ENCODE measurements at places on chromosomes 12 and 14.

DNA sequence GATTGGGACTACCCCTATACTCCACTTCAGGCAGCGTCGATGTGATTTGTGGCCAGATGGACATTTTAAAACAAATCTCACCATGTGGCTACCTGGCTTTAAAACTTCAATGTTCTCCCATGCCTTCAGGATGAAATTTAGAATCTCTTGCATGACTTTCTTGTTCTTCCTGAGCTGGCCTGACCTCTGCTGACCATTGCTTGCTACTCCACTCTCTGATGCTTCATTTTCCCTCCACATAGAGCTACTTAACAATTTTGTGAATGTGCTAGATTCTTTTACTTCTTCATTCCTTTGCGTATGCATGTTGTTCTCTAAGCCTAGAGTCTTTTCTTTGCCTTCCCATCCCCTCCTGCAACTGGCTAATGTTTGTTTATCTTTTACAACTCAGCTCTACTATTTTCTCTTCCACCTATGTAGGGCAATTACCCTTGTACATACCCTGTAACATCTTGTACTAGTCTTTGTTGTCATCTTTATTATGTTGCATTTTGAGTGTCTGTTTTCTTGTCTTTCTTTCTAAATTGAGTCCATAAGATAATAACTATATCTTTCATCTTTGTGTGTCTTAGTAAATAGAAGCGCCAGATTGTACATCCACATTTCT lies 41.2 kb downstream of the YLPM1 start:
- DNase-seq = peak; percentile 75

DNA sequence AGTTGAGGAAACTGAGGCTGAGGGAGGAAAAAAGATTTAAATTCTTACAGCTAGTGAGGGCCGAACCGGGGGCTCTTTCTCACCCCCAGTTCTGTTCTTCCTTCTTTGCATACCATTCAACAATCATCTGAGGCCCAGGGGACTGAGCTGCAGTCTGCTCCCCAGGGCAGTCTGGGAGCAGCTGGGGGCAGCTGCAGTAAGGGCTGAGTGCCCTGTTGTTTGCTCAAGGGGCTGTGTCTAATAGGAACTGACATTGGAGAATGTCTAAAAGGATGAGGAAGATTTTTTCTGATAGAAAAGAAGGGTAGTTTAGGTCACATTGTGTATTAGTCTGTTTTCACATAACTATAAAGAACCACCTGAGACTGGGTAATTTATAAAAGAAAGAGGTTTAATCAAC lies 42.2 kb downstream of the SLC17A8 start:
- DNase-seq = no peak

DNA sequence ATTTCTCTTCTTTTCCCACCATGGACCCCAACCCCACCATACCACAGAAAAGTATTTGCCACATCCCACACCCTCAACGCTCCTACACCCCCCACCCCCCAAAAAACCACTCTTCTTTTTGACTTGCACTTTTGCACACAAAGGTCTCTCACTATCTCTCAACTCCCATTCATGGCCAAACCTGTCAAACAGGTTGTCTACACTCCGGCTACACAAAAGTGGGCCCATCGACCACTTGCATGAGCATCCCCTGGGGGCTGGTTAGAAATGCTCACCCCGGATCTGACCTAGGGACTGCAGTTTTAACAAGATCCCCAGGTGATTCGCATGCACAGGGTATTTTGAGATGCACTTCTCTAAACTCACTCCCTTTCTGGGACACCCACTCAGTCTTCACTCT lies 248.2 kb downstream of the DPF3 start:
- no peak for DNase-seq

DNA sequence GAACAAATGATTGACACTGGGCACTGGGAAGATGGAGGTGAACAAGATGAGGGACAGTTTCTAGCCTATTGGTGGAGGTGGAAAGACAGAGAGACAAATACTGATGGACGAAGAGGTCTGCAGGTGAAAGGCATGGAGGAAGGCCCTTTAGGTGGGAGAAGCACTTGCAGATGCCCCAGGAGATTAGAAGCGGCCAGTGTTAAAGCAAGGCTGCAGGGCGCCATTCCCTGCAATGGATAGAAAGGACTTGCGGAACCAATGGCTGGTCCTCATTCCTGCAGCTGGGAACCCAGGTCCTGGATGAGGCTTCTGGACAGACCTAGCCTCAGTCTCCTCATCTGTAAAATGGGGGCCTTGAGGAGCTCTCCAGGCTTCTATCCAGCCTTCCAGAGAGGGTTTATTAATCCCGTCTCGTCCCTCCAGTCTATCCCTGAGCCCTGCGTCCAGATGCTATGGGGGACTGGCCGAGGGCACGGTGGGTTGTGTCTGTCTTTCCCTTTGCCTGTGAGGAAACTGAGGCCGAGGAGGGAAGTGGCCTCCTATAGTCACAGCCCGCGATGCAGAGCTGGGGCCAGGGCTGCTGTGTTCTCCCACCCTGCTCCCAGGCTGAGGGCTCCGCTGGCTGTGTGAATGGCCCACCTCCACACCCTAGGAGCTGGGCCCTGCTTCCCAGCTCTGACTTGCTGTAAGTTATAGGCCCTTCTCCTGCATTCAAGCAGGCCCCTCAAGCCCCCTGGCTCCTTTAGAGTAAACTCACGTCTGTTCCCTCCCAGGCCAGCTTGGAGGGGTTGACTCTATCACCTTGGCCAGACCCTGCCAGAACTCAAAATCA lies 33.0 kb downstream of the CYP46A1 start:
- no peak for DNase-seq

DNA sequence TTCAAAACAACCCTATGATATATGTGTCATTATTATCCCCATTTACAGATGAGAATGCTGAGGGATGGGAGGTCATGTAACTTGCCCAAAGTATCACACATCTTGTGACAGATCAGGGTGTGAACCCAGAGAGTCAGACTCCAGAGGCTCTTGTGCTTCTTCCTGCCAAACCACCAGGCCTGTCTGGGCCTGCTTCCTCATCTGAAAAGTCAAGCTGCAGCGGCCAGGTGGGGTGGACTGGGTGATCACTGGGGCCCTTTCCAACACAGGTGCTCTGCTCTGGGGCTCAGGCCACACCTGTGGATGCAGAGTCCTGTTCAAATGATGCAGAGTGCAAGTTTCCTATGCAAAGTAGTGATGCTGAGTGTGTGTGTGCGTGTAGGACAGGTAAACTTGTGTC lies 26.7 kb downstream of the TSPAN11 start:
- DNase-seq = no peak
